ENCODE measurements at places on chromosomes 13 and 19. TPM values are rescaled to one million over a fixed set of nuclear protein-coding genes. Genes with fewer than 3 reads are reported as not detected.
A peak's percentile ranks its signal among the peaks of the same experiment; 100 is the strongest.

The ZNF708 gene
- 8.1 TPM for total RNA-seq

The PLA2G4C gene
- 1.7 TPM for total RNA-seq

DNA sequence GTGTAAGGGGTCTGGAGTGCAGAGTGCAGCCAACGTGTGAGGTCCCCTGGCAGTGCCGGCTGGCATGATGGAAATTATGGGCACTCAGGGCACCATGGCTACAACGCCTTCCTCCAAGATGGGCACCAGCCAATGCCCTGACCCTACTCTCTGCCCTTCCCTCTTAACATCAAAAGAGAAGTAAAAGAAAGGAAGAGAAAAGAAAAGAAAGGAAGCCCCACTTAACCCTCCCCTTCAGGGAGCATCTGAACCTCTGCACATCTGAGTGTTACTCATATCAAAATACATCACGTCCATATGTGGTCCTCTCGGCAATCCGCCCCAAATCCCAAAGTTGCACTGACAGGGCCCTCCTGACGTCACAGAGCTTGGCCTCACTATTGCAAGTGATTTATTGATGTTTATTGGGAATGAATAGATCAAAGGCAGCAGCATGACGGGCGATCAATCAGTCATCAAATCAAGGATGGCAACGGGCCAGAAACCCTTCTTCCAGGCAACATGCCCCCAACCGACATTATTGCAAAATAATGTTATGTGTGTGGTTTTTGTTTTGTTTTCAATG, 1.3 kb downstream of the TSHZ3 start:
- no peak for DNase-seq
- H3K36me3 ChIP-seq: no peaks in the 10 kb centered on the region
- peak overlapping the region; percentile 79 for H3K27ac ChIP-seq

GRCh38 chr13:79725841-79726240, 244.9 kb downstream of the NDFIP2 start:
- no peak overlapping the region for H3K27ac ChIP-seq
- H3K4me3 ChIP-seq: no peak overlapping the region
- no peaks in the 10 kb centered on the region for H3K27me3 ChIP-seq
- no peaks in the 10 kb centered on the region for H3K36me3 ChIP-seq
- no peak for DNase-seq
- no peaks in the 10 kb centered on the region for H3K4me1 ChIP-seq

DNA sequence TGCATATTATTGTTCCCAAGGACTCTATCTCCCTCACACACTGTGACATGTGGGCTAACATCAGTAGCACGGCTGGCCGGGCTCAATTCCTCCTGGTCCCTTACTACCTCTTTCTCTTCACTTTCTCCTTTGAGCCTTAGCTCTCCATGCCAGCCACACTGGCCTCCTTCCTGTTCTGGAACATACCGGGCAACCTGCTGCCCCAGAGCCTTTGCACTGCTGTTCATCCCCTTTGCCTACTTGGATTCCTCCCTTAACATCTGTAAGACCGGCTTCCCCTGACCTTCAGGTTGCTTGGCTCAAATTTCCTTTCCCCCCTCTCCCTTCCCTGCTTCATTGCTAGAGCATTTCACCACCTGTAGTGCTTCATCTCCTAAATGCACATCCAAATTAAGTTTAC, 17.1 kb downstream of the IRS2 start:
- DNase-seq: no peak
- no peaks in the 10 kb centered on the region for H3K4me1 ChIP-seq
- H3K4me3 ChIP-seq: no peak overlapping the region
- no peak overlapping the region for H3K27ac ChIP-seq
- no peaks in the 10 kb centered on the region for H3K36me3 ChIP-seq

DNA sequence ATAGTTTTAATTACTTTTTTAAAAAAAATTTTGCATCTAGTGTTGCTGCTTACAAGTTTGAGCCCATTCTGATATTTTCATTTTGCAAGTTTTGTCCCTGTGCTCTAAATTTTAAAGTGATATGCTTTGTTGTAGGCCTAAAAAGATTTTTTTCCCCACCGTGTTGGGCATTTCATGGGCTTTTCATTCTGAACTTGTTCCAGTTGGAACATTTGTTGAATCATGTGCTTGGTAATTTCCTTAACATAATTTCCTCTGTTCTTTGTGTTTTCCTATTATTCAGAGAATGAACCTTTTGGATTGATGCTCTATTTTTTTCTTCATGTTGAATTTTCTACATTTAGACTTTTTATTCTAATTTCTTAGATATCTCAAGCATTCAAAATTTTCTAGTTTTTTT, 206.4 kb upstream of the SPRY2 start:
- no peak overlapping the region for H3K27ac ChIP-seq
- H3K27me3 ChIP-seq: no peaks in the 10 kb centered on the region
- no peak overlapping the region for H3K4me3 ChIP-seq
- H3K36me3 ChIP-seq: no peaks in the 10 kb centered on the region
- DNase-seq: no peak

- no peak overlapping the region for H3K4me3 ChIP-seq
- H3K4me1 ChIP-seq: no peaks in the 10 kb centered on the region
- H3K27ac ChIP-seq: no peak overlapping the region
- no peak for DNase-seq
Observed at GRCh38 chr13:46315491-46316075, 71.5 kb downstream of the RUBCNL start.

Data from colonic mucosa (tissue), 4 donors.